ENCODE measurements at places on chromosomes 12 and 14.

DNA sequence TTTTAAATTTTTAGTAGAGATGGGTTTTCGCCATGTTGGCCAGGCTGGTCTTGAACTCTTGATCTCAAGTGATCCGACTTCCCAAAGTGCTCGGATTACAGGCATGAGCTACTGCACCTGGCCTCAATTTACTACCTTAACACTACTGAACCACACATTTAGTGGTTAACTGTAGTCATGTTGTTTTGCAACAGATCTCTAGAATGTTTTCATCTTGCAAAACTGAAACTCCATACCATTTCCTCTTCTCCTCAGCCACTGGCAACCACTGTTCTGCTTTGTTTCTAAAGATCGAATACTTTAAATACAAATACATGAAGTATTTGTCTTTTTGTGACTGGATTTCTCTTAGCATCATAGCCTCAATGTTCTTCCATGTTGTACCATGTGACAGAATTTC lies 15.4 kb upstream of the SMCO2 start:
- ATAC-seq = no peak

- ATAC-seq = no peak
Observed at GRCh38 chr12:127984386-127985055, 282.4 kb upstream of the TMEM132C start.

DNA sequence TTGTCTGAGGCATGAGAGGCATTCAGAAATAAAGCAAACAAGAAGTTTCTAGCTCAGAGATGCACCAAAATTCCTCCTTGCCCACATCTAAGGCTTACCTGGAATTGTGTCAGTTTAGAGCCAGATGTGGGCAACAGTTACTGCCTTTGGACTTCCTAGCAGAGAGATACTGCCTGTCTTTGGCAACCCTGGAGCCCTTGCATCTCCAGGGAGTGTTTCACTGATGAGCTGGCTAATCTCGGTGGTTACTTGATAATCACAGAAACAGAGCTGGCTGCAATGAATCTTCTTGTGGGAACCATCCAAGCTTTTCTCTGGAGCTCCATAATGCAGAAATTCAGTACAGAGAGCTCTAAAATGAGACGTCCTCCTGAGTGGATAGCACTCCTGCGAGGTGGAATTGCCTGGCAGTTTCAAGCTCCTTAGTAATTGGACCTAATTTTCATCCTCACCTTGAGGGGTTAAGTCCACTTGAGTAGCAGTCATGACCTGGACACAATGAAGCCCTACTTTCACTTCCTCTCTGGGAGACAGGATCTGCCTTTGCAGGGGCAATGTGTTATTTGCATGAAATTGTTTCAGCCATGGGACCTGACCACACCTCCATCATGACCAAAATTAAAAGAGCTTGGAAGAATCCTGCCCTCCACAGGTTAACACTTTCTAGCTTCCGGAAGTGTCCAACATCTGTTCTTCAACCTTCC lies 108.8 kb upstream of the ARHGAP5 start:
- no peak for ATAC-seq

- ATAC-seq = no peak
Observed at GRCh38 chr14:74333909-74334308, 14.4 kb upstream of the VRTN start.

- no peak for ATAC-seq
Observed at GRCh38 chr12:107469011-107469410, 216.6 kb upstream of the PWP1 start.

- ATAC-seq = no peak
Observed at GRCh38 chr14:105974902-105975301, 448.5 kb downstream of the TMEM121 start.

DNA sequence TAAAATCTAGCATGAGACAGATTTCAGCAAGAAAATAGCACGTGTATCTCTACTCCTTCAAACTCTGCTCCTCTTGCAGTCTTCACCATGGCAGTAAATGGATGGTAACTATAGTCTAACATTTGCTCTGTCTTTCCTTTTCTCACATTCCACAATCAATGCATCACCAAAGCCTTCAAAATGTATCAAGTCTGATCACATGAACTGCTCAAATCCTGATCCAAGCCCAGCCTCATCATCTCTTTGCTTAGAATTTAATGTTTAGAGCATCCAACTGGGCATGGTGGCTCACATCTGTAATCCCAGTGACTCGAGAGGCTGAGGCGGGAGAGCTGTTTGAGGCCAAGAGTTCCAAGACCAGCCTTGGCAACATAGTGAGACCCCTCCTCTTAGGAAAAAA lies 45.9 kb downstream of the CDK17 start:
- ATAC-seq = no peak

DNA sequence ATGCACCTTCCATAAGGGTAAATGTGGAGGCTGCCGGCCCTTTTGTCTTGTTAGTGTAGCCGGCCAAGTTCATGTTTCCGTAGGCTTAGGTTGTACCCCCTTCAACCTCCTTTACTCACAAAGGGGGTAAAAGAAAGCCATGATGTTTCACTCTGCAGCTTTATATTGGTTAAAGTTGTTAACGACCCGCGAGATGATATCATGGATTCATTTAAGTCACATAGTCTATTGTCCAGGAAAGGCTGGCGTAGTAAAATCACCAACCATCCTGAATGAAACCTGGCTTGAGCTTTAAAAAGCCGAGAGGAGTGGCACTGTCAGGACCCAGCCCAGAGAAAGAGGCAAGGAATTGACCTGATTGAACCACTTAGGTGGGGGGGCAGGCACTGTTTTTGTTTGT lies 1.3 kb downstream of the UNG start:
- ATAC-seq = no peak

DNA sequence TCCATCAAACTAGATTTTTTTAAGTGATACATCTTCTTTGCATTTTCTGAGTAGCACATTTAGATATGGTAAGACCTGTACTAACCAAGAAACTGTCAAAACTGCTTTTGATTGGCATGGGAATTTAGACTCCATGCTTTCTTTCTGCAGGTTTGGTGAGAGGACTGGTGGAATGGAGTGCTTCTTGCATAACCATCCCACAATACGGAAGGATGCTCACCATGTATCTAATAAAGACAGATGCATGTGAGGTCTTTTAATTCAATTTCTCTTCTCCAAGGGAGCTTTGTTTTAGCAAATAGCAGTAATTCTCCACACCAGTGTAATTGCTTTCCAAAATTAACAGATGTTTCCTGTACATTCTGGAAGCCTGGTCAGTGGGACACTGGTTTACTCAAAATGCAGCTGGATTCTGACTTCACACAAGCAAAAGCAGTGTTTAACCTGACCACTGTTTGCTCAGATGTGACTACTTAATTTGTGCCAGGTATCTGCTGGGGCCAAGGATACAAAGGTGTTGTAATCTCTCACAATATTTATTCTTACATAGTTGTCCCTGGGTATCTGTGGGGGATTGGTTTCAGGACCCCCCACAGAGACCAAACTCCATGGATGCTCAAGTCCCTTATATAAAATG lies 26.1 kb downstream of the FGD6 start:
- ATAC-seq = peak; percentile 10

DNA sequence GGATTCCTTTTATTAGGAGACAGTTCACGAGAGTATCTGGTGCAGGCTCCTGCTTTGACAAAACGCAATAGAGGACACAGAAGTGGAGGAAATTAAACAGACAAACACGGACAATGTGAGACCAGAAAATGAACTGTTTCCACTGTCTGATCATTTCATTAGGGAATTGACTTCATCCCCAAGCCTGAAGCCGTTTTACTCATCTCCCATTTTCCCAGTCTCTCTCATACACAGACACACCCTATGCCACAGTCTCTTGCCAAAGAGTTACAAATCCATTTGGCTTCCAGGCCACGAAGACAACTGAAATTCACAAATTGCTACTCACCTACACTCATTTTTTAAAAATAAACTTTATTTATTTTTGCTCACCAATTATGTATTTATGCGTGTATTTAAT lies 1087.8 kb upstream of the TMEM132C start:
- ATAC-seq = peak; percentile 74

DNA sequence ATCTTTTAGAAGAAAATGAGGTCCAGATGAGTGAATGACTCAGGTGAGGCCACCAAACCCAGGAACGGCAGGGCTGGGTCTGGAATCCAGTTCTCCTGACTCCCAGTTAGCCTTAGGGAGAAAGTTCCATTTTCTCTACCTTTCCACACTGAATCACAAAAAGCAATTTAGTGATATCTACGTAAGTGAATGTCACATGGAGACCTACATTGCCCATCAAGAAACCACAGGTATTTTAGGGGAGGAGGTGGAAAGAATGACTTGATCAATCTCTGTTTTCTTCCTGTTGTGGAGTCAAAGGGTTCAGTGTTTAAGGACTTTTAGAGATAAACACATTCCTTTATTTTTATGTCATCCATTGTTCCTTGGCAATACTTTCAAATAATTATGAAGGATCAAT lies 106.9 kb upstream of the PTPRB start:
- ATAC-seq = no peak

GRCh38 chr14:21711360-21711961 lies 37.8 kb upstream of the OR4E1 start:
- ATAC-seq = no peak

All from gastroesophageal sphincter (tissue), 4 donors.